Activated CD4-positive, alpha-beta memory T cell treated with anti-CD3 and anti-CD28 coated beads, Interleukin-2, amount 10 ng/mL, durations not matched to agents 7 days and 5 days (primary cell): ENCODE measurements at places on chromosomes 1 and 21. TPM values are rescaled to one million over a fixed set of nuclear protein-coding genes. Genes with fewer than 3 reads are reported as not detected.

The UBE4B gene
- 31.3 TPM for total RNA-seq

The F13B gene
- not detected for total RNA-seq

The ENTREP3 gene
- total RNA-seq = 27.3 TPM

The ANGPTL3 gene
- not detected for total RNA-seq

DNA sequence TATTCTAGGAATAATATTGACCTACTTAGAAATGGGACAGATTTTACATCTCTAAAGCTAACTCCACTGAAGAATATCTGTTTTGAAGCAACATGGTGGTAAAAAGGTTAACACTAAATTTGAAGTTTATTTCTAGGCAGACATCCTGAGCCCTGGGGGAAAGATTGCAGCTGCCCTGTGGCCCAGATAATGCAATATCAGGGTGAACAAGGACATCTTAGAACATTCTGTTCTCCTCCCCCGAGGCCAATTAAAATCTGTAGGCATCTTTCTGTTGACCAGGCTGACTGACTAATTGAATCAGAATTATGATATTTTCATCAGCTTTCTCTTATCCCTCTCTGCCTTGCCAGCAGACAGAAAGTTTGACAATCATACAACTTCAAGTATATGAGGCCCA lies 149.8 kb upstream of the DUSP10 start:
- no peak for DNase-seq

The SLAMF6 gene
- 32.0 TPM for total RNA-seq

The ZBTB37 gene
- 11.3 TPM for total RNA-seq
